SK-N-SH (cell line): ENCODE measurements at places on chromosomes 11 and 22. TPM values are rescaled to one million over a fixed set of nuclear protein-coding genes. Genes with fewer than 3 reads are reported as not detected.
A peak's percentile ranks its signal among the peaks of the same experiment; 100 is the strongest.

DNA sequence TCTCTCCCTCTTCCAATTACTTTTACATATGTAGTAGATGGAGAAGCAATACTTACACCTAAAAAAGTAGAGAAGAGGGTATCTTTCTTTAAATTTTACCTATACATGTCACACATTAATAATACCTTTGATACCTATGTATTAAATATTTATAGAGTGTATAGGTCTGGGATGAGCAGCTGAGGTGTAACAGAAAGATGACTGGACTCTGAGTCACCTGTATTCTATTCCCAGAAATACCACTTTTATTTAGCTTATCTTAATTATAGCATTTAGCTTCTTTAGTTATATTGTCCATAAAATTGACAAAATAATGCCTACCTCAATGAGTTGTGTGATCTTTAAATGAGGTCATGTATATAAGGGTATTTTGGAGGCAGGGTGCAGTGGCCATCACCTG lies 30.6 kb upstream of the YAP1 start:
- DNase-seq, result no peak

- no peak for DNase-seq
Observed at GRCh38 chr11:47398551-47398950, 9.8 kb upstream of the SLC39A13 start.

DNA sequence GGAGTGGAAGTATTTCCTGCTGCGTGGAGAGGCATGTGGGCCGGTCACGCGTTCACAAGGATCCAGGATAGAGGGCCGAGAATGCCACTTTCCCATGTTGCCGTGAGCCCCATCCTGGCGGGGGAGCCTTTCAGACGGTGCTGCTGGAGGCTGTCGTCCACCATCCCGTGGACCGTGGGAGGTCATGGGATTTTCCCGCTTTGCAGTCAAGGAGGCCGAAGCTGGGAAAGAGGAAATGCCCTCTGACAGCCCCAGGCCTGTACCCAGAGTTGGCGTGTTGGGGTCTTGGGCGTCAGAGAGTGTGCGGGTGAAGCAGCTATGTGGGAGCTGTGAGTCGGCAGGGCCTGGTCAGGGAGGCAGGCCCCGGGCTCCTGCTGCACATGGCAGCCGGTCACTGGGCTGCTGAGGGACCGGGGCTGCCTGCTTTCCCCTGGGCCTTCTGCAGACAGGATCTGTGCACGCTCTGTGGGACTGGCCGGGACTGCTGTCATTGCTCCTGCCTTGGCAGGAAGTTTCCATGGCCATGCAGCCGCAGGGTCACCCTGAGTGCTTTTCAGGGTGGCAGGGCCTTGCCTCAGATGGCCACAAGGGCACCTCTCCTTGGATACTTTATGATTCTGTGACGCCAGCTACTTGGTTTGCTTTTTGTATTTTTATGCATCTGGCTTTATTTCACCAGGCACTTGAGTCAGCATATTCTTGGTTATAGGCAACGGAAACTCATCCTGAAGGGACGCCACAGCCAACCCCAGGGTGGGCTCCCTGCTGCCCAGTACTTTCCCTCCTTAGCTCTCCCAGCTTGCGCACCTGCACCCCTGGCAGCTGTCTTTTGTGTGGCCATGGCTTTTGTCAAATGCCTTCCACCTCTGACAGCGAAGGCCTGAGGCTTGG lies 52.4 kb downstream of the AP2A2 start:
- no peak for DNase-seq

DNA sequence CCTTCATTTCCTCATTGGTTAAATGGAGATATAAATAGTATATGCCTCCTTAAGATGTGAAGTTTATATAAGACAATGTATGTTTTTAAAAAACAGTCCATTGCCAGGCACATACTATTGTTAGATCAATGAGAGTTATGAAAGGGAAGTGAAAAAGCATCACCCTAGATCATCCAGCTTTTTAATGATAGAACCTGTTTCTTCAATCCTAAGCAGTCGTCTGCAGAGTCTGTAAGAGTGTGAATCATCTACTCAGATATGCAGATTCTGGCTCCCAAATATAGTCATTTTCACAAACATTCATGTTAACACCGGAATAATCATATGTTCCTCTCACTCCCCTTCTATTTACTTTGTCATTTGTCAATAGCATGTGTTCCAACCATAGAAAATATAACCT lies 65.3 kb upstream of the SLN start:
- no peak for DNase-seq

DNA sequence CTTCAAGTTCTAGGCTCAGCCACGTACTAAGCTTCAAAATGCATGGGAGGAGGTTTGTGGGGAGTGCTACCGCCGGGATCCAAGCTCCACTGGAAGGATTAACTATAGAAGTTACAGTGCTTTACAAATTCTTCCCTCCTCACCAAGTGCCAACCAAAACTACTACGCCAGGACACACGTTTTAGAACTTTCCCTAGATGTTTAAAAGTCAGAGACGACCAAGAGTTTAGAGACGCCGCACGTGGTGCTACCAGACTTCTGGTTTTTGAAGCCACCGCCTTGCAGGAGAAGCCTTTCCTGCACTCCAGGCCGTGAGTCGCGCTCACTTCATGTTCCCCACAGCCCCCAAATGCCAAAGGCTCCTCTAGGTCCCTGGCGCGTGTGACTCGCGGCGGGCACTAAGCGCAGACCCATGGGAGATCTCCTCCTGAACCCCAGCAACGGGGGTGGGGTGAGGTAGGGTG lies 734 bp downstream of the SNU13 start:
- DNase-seq, result peak; percentile 27

GRCh38 chr22:20137671-20138416 lies 6.2 kb downstream of the ZDHHC8 start:
- no peak for DNase-seq

DNA sequence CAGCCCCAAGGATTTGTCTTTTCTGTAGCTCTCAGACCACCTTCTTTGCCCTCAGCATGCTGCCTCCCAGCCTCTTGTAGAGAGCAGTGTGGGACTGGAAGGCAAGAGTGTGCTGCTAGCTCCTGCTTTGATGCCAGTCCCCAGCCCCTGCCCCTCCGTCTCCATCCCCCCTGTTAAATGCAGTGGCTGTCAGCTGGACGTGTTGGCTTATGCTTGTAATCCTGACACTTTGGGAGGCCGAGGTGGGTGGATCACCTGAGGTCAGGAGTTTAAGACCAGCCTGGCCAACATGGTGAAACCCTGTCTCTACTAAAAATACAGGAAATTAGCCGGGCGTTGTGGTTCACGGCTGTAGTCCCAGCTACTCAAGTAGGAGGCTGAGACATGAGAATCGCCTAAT lies 15.5 kb downstream of the SNRPD3 start:
- DNase-seq, result no peak

GRCh38 chr11:32796425-32796824 lies 2.0 kb upstream of the CCDC73 start:
- DNase-seq, result no peak

- DNase-seq, result peak; percentile 52
Observed at GRCh38 chr22:36395915-36396314, 8.1 kb upstream of the MYH9 start.

DNA sequence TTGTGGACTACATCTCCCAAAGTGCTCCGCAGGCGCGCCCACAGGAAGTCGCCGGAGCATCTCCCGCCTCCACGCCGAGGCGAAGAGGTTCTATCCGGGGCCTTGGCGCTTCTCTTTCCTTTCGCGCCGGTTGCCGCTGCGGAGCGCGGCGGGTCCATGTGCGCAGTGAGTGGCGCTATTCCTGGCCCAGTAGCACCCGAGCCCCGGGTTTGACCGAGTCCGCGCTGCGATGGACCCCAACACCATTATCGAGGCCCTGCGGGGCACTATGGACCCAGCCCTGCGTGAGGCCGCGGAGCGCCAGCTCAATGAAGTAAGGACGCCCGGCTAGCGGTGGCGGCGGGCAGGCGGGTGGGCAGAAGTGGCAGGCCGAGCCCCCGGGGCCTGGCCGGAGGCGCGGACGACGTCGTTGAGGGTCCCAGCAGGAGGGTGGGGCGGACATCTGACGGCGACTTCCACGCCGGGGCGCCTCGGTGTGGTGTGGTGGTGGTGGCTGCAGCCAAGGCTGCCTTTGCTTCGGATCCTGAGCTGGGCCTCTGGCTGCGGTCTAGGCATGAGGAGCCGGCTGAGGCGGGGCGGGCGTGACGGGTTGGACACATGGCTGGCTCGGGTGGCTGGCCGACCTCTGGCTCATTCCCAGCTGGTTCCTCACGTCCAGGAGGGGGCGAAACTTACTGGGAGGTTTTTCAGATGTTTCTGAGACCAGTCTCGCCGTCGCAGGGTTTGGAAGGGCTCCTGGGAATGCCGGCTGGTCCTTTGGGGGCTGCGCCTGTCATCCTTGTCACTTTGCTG lies at the start of gene IPO7:
Gene IPO7, plus strand, starts transcription at position 118 of the 792 bp plus-strand sequence. Its CDS starts 112 bp downstream, at position 230.
- DNase-seq, result peak; percentile 94

DNA sequence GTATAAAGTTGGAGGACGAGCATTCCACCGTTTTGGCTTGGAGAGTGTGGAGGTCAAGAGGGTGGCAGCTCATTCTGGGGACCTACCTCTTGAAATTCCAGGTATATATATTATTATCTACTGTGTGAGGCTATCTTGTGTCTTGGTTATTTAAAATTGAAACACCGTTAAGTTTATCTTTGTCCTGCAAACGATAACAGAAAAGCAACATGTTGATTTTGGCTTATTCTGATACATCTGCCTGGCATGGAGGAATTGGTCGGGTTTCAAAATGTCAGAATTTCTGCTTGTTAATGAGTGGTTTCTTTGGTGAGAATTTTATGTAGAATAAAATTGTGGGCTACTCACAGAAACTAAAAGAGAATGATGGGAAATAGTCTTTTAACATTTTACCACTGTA lies 54.4 kb downstream of the SVIP start:
- DNase-seq, result no peak

DNA sequence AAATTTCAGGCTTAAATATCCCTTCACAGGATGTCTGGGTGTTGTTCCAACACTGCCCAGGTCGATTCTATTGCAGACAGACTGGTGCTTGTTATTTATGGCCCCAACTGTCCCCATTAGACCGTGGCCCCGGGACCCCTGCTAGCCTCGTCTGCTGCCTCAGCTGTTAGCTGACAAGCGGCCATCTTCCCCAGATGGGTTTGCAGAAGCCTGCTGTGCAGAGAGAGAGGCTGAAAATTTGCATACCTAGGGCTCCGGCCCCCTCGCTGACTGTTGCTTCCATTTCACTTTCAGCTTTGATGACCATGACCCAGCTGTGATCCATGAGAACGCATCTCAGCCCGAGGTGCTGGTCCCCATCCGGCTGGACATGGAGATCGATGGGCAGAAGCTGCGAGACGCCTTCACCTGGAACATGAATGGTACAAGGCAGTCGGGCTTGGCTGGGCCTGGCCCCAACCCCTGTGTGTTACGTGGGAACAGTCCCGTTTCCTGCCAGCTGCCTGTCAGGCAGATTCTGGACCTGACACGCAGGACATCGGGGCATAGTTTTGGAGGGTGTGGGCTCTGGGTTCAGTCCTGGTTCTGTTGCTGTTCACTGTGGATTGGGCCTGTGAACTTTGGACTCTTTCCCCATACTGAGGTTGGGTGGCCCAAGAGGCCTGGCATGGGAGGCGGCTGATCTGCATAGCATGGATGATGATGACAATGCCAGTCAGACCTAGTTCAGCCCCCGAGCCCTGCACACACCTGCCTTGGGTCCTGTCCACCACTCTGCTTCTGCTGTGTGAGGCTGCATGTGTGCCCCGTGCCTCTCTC lies 16.4 kb downstream of the SMARCB1 start:
- no peak for DNase-seq

- DNase-seq, result no peak
Observed at GRCh38 chr11:61033417-61033816, 61.9 kb downstream of the CD6 start.

DNA sequence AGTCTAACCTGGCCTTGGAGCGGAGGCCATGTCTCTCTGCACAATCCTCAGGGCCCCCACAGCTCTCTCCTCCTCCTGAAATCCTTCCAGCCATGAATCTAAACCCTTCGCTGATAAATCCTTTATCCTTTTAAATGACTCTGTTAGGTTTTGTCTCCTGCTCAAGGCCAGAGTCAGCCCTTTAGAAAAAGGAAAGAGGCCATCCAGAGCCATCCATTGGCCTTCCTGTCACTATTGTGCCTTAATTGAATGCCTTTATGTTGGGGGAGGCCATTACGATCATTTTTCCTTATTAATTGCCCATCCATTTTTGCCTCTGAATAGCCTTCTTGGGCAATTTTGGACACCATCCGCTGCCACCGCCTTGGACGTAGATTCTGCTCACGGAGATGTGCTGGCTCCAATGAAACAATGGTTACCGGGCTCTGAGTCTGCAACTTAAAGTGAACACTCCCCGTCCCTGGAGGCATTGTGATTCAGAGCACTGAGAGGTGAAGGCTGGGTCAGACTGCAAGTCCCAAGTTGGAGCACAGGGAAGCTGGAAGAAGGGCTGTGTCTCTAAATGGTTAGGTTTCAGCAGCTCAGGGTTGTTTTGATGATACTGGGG lies 213.0 kb upstream of the E2F8 start:
- no peak for DNase-seq

DNA sequence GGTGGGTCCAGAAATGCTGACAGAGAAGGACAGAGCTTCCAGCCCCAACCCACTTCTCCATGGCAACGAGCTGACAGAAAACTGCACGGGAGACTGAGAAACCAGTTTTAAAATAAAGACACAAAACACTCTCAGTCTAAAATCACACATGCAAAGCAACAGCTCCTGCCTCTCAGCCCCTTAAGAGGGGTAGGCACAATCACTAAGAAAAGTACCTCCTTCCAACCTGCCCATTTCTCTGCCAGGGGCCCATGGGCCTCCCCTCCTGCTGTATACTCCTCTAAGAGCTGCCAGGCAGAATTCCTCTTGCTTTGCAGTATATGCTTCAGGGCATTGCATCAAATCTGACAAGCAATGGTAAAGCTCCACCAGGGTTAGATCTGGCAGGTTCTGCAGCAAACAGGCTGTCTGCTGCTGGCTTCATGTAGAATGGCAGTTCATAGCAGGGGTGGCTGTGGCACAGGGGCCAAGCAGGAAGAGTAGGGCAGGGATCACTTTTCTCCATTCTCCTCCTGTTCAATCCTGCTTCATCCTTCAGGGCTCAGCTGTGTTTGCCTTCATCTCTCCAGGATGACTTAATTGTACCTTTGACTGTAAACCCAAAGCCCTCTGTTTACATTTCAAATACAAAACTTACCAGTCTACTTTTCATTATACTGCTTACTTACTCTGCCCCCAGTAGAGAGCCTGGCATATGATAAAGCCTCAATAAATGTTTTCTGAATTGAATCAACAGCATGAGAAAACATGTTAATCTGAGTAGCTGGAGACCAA lies 77.7 kb downstream of the KCNC1 start:
- peak; percentile 53 for DNase-seq

DNA sequence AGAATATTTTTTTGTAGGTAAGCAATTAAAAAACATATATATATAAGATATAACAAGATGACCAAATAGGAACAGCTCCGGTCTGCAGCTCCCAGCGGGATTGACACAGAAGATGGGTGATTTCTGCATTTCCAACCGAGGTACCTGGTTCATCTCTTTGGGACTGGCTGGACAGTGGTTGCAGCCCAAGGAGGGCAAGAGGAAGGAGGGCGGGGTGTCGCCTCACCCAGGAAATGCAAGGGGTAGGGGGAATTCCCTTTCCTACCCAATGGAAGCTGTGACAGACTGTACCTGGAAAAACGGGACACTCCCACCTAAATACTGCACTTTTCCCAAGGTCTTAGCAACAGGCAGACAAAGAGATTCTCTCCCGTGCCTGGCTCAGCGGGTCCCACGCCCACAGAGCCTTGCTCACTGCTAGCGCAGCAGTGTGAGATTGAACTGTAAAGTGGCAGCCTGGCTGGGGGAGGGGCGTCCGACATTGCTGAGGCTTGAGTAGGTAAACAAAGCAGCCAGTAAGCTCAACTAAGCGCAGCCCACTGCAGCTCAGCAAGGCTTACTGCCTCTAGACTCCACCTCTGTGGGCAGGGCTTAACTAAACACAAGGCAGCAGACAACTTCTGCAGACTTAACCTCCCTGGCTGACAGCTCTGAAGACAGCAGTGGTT lies 163.8 kb downstream of the CWF19L2 start:
- no peak for DNase-seq

Gene KCTD14
- polyA plus RNA-seq, result 0.25 and 0.32 TPM in 2 replicates
